ENCODE measurements at places on chromosomes 3 and 15. TPM values are rescaled to one million over a fixed set of nuclear protein-coding genes. Genes with fewer than 3 reads are reported as not detected.

CIP2A gene
- 3.0 TPM for total RNA-seq

SLC12A1 gene
- 1.5 TPM for total RNA-seq

CCK gene
- 2.3 TPM for total RNA-seq

EMC7 gene
- total RNA-seq = 58.5 TPM

CAMKV gene
- total RNA-seq = 3.2 TPM

PRSS50 gene
- total RNA-seq = not detected

AGTR1 gene
- total RNA-seq = 0.29 TPM

PRR20G gene
- not detected for total RNA-seq

SAMMSON gene
- 2.8 TPM for total RNA-seq

TMCC1 gene
- total RNA-seq = 56.7 TPM
